ENCODE measurements at places on chromosomes 16 and 17.
A peak's percentile ranks its signal among the peaks of the same experiment; 100 is the strongest.

GRCh38 chr16:3810198-3810664, 70.3 kb downstream of the CREBBP start:
- no peak for DNase-seq

GRCh38 chr17:73800893-73801292, 156.6 kb upstream of the SDK2 start:
- no peak for DNase-seq

- no peak for DNase-seq
These were observed 189.7 kb downstream of the CHD9NB start for GRCh38 chr16:52863000-52863399.

GRCh38 chr16:69844441-69844840, 82.3 kb downstream of the WWP2 start:
- no peak for DNase-seq

DNA sequence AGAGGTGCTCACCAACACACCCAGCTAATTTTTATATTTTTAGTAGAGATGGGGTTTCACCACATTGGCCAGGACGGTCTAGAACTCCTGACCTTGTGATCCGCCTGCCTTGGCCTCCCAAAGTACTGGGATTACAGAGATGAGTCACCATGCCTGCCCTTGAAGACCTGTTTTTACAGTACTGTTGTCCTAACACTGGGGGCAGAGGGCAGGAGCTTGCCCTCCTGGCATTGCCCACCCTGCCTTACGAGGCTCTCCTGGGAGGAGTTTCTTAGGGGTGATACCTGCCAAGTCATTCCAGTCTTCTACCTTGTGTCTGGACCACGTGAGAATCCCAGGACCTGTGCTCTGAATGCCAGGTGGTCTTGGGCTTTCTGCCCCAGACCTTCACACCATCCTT, 2.7 kb downstream of the ASPSCR1 start:
- no peak for DNase-seq

GRCh38 chr16:28931801-28932225, at the start of gene CD19:
CD19 (plus strand) TSS chr16:28931971; CDS start chr16:28932001, 30 bp downstream.
- DNase-seq, result no peak

DNA sequence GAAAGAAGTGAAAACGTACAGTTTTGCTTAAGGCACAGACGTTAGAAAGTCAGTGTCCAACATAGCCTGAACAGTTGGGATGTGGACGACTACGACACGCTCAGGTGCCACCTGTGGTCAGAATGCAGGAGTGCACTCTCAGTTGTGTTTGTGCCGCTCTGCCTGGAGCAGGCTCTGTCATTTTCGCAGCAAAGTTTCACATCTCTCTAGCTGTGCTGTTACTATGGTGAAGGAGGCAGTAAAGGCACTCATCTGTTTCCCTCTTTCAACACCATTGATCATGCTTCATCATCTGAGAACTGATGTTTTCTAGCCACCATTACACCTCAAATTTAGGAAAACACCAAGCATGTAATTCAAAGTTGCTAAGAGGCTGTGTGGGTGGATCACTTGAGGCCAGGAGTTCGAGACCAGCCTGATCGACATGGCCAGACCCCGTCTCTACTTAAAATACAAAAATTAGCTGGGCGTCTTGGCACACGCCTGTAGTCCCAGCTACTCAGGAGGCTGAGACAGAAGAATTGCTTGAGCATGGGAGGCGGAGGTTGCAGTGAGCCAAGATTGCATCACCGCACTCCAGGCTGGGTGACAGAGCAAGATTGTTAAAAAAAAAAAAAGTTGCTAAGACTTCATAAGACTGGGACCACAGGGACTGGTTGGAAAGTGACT, 44.9 kb upstream of the DNAJA2 start:
- no peak for DNase-seq

DNA sequence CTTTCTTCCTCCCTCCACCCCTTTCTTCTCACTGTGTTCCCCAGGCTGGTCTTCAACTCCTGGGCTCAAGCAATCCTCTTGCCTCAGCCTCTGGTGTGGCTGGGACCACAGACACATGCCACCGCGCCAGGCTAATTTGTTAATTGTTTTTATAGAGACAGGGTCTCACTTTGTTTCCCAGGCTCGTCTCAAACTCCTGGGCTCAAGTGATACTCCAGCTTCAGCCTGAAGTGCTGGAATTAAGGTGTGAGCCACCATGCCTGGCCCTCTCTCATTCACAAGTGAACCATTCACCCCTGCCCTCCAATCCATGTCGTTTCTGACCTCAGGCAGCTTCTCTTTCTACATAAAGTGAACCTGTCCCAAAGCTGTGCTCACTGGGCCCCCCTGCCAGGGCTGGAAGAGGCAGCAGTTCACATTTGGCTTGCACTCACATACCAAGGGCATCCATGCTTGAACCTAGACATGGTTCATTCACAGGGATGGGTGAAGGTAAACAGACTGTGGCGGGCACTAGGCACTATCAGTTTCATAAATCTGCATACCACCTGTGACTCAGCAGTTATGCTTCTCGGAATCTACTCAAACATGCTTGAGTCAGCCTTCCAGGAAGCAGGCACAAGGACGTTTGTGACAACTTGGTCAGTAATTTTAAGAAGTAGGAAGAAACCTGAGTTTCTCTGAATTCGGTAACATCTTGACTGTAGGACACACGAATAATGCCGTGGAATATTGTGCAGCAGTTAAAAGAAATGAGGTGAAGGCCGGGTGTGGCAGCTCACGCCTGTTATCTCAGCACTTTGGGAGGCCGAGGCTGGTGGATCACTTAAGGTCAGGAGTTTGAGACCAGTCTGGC, 6.0 kb upstream of the RNF213 start:
- DNase-seq, result peak; percentile 58

GRCh38 chr16:75801307-75801706, 75.0 kb upstream of the CPHXL start:
- DNase-seq, result no peak

GRCh38 chr16:27230562-27231001, 27.3 kb downstream of the KDM8 start:
- DNase-seq, result peak; percentile 61

GRCh38 chr16:56793492-56793891, 63.6 kb downstream of the NUP93 start:
- DNase-seq, result no peak

DNA sequence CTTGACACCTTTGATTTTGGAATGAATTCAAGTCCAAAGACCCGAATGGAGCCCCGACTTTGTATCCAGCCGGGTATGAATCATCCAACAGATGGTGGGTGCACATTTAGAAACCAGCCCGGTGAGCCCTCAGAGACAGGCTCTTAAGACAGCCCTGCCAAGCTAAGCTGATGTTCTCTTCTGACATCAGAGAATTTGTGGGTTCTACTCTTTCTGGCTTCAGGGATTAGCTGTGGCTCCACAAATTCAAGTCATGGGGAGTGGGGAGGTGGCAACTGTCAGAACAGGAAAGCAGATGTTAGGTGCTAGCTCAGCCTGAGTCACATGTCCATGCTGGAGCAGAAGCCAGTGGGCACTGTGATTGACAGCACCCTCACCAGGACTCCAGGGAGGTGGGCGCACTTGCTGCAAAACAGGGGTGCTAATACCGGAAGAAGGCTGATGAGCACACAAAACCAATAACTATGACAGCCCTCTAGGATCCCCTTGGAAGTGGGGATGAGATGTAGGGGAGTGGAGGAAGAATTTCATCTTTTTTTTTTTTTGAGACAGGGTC, 31.4 kb upstream of the XYLT2 start:
- DNase-seq, result no peak

GRCh38 chr17:50331085-50331791, 14.7 kb upstream of the XYLT2 start:
- DNase-seq, result no peak

DNA sequence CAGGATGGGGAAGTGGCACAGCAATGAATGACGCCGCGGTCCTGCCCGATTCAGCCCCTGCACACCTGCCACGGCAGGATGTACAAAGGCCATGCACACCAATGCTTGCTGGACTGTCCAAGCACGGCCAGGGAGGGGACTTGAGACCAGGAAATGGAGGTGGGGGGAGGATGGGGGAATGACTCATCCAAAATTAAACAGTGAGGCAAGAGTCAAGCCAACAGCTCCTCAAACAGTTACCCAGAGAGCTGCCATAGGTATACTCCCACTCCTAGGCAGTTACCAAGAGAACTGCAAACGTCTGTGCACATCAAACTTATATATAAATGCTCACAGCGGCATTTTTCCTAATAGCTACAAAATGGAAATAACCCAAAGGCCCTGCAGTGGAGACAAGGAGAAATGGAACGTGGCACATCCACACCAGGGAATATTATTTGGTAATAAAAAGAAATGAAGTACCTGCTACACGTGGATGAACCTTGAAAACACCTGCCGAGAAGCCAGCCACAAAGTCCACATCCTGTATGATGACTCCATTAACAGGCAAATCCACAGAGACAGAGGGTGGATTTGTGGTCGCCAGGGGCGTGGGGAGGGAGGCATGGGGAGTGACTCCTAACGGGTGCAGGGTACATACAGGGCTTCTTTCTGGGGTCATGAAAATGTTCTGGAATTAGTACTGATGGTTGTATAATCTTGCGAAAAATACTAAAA, 54.1 kb downstream of the VAC14 start:
- DNase-seq, result no peak

DNA sequence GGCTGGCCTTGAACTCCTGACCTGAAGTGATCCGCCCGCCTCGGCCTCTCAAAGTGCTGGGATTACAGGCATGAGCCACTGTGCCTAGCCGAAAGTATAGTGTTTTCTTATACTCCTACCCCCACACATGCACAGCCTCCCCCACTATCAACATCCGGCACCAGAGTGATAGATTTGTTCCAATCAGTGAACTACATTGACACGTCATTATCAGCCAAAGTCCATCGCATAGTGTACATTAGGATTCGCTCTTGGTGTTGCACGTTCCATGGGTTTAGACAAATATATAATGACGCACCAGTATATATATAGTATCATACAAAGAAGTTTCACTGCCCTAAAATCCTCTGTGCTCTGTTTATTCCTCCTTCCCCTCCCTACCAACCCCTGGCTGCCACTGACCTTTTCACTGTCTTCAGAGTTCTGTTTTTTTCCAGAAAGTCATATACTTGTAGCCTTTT, 11.9 kb upstream of the TM4SF5 start:
- DNase-seq, result no peak

DNA sequence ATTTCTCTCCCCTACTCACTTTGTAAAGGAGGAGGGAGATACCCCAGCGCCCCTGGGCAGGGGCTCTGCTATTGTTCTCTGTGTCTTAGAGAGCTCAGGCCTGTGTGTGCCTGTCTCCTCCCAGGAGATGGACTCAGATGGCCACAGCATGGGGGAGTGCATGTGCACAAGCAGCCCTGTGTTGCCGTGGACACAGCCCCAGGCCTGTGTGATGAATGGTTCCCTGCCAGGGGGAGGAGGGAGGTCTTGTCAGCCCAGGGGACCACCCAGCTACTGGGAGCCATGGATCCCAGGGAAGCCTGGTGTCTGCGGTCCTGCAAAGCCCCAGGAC, 26.3 kb downstream of the GINS2 start:
- DNase-seq, result no peak

GRCh38 chr16:50498431-50499155, 49.6 kb upstream of the NKD1 start:
- DNase-seq, result no peak

DNA sequence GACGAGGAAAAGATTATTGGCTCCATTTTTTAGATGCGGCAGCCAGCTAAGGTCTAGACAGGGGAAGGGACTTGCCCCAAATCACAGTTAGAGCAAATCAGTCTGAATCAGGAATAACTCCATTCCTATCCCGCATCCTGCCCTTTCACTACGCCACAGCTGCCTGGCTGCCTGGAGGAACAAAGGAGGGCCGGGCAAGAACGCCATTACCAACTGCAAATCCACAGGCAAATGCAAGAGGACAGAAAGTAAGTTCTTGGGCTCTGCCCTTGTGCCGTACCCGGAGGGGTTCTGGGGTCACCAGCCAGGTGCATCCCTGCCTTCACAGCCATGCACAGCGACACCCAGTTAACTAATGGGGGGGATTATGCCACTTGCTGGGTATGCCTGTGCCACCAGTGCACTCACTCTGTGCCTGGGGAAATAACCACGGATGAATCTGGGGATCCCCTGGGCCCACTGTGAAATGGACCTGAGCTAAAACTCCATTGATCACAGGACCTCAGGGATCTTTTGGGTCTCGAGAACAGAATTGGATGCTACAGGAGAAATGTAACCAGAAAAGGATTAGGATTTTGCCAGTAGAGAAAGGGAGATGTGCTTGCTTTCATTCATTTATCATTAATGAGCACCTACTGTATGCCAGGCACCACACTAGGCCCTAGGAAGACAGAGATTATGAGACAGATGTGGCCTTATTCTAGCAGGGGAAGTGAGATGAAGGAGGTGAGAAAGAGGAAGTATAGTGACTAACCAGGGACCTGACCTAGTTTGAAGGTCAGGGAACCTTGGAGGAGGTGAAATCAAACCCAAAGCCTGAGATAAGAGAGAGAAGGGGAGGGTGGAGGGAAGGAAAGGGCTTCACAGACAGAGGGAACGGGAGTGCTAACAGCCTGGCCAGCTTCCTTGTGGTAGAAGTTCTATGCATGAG, 17.7 kb downstream of the BCL7C start:
- DNase-seq, result no peak

DNA sequence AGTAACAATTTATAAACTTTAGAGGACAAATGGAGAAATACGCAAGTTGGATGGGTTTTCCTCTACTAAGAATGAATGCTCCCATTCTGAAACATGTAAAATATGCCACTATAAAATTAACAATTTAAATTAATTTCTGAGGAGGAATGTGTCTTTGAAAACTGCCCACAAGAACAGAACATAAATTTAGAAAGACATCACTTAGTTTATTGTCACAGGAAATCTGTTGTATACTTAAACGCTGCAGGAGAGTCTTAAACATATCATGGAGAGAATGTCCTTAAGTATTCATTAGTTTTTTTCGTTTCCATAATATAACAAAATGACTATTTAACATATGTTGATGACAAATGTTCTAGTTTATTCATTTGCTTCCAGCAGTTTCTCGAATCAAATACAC, 29.6 kb downstream of the USP32 start:
- DNase-seq, result no peak

- no peak for DNase-seq
These were observed 92.8 kb downstream of the HS3ST3A1 start for GRCh38 chr17:13508896-13509295.

- no peak for DNase-seq
These were observed 333.8 kb downstream of the SNX29 start for GRCh38 chr16:12310286-12310685.

GRCh38 chr16:31365131-31365865, 10.3 kb downstream of the ITGAX start:
- peak; percentile 11 for DNase-seq

GRCh38 chr17:44353672-44354331, 8.7 kb downstream of the GRN start:
- DNase-seq, result no peak

DNA sequence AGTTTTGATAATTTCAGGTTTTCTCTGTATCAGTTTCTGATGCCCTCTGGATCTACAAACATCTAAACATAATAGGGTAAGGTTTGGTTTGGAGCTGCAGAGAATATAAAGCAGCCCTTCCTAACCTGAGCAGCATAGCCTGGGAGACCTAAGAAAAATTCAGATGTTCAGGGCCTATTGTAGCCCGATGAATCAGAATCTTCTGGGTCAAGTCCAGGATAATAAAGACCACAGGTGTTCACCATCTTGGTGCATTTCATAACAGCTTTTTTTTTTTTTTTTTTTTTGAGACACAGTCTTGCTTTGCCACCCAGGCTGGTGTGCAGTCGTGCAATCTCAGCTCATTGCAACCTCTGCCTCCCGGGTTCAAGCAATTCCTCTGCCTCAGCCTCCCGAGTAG, 19.7 kb upstream of the ARHGAP17 start:
- no peak for DNase-seq

Measured in activated CD4-positive, CD25-positive, alpha-beta regulatory T cell treated with anti-CD3 and anti-CD28 coated beads, Interleukin-2, amount 50 U/mL, for 72 hours (primary cell).